T-cell (primary cell): ENCODE measurements at places on chromosomes 1 and 21. TPM values are rescaled to one million over a fixed set of nuclear protein-coding genes. Genes with fewer than 3 reads are reported as not detected.

GUCA2B gene
- not detected for total RNA-seq

DNA sequence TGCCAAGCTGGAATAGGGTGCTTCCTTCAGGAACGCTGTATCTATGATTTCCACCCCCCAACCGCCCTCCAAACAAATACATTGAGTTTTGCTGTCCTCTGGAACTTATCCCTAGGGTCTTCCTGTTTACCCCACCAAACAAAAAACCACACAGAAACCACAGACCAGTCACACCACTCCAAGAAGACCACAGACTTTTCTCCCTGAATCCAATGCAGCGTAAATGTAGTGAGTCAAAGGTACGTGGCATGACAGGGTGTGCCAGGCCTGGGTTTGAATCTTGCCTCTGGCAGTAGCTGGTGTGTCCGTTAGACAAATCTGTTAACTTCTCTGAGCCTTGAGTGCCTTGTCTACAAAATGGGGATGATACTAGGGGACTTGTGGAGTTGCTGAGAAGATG lies 27.8 kb downstream of the ASAP3 start:
- DNase-seq: no peak

DNA sequence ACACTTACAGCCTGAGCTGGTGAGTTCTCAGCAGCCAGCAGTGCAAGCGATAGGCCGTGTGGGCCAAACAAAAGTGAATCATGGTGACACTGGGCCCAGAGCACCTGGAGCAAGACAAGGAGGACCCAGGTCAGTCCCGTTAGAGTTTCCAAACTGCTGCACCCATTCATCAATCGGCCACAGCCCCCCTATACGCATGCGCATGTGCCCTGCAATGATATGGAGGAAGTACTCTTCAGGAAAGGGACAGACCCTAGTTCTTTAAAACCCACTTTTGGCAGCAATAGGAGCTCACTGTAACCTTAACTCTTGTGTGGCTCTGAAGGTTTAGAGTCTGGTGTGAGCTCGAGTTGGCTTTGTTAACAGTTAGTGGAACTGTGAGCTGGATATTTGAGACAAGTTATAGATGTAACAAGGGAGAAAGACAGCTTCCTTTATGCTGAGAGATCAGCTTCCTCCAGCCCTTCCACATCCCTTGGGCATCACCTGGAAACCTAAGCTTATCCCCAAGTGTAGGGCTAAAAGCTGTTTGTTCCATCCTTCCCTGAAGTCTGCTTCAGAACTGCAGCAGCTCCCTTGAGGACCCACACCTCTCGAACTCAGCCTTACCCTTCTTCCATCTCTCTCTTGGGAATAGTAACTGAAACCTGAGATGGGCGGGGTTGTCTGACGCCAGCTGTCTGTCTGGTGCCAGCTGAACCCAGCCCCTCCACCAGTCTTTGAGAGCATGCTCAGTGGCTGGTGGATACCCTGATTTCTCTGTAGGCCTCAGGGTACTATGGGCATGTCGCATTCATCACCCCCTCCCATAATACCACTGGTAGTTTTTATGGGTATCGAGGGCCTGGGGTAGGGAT lies 17.7 kb downstream of the NMNAT1 start:
- DNase-seq: no peak

GRCh38 chr1:3226191-3226590 lies 157.2 kb downstream of the PRDM16 start:
- DNase-seq: no peak

HFM1 gene
- total RNA-seq: not detected

SLC26A9 gene
- total RNA-seq: not detected

- no peak for DNase-seq
Measured at GRCh38 chr1:222910699-222911098, 95.9 kb downstream of the DISP1 start.

GRCh38 chr1:186662752-186663151 lies 17.5 kb downstream of the PTGS2 start:
- DNase-seq: no peak

- DNase-seq: no peak
Measured at GRCh38 chr1:37105911-37106310, 71.6 kb upstream of the GRIK3 start.

GRCh38 chr1:100582943-100583342 lies 45.0 kb downstream of the GPR88 start:
- no peak for DNase-seq

LCE1A gene
- total RNA-seq: not detected

DNA sequence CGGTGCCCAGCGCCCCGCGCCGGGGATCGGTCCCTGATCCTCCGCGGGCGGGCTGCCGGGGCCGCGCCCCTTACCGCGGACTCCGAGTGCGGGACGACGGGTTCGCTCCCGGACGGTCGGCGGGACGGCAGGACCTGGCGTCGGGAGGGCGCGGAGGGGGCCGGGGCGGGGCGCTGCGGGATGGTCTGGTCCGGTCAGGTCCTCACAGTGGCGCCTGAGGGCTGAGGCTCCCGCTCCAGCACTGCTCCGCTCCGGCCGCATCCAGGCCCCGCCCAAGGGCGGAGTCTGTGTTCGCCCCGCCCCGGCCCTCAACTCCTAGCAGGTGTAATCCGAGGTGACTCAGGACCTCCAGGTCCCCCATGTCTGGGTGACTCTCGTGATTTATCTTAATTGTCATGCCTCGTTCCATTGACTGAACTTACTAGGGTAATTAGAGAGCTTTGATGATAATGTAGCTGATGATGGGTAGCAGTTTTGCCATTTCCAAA lies at the start of gene RAB3B:
Gene RAB3B, minus strand, starts transcription at position 223 of the 488 bp plus-strand sequence. CDS start 13,583 bp downstream, outside the sequence.
- peak; percentile 57 for DNase-seq

KIF26B gene
- not detected for total RNA-seq
